ENCODE measurements at places on chromosomes 16 and 17.

GRCh38 chr17:48110761-48111160, 3.2 kb downstream of the SNX11 start:
- no peak for DNase-seq

DNA sequence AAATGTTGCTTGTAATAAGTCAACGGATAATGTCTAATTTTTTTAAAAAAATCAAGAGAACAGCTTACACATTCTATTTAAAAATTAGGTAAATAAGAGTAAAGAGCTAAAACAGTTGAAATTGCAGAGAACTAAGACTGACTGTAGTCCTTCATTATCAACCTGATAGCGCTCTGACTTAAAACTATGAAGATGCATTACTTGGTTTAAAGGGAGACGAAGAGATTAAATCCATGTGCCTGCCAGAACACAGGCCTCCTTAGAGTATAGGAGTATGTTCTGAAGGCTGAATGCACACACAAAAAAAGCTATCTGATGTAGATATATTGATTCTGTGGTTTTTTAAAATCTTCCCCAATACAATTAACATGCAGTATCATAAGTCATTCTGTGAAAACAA, 28.5 kb downstream of the GLG1 start:
- DNase-seq, result no peak

- DNase-seq, result no peak
Observed at GRCh38 chr17:61451538-61452300, 503 bp upstream of the TBX4 start.

DNA sequence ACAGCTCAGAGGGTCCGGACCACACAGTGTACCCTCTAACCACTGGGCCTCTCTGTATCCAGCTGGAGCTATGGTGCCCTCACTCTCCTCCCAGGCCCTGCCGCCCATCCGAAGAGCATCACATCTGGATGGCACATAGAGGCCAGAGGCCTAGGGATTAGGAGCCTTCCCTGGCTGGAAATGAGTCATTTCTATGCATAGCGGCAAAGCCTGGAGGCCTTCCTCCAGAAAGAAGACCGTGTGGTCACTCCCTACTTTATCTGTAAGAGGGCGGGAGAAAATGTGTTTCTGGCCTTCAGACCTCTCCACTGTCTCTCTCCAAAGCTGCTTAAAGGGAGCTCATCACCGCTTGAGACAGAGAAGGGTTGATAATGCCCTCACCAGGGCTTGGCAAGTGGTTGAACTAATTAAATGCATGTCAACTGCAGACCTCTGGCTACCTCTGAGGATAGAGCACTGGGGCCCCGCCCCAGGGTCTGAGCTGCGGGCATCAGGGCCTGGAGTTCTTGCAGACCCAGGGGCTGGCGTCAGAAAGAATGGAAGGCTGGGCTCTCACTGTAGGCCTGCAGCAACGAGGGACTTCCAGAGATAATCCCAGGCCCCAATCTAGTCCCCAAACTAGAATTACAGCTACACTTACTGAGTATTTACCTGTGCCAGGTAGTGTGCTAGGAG, 122.2 kb downstream of the IRX5 start:
- DNase-seq, result no peak

GRCh38 chr17:41773190-41773588, 13.3 kb downstream of the JUP start:
- DNase-seq, result no peak

GRCh38 chr16:55039042-55039441, 108.4 kb downstream of the IRX5 start:
- DNase-seq, result no peak

- DNase-seq, result no peak
Observed at GRCh38 chr17:21467196-21467595, 91.0 kb downstream of the KCNJ12 start.

DNA sequence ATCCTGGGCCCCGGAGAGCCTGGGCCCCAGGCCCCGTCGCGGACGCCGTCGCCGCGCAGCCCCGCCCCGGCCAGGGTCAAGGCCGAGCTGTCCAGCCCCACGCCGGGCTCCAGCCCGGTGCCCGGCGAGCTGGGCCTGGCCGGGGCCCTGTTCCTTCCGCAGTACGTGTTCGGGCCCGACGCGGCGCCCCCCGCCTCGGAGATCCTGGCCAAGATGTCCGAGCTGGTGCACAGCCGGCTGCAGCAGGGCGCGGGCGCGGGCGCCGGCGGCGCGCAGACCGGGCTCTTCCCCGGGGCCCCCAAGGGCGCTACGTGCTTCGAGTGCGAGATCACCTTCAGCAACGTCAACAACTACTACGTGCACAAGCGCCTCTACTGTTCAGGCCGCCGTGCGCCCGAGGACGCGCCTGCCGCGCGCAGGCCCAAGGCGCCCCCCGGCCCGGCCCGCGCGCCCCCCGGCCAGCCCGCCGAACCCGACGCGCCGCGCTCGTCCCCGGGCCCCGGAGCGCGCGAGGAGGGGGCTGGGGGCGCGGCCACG, 36.8 kb upstream of the ZC3H18 start:
- no peak for DNase-seq

DNA sequence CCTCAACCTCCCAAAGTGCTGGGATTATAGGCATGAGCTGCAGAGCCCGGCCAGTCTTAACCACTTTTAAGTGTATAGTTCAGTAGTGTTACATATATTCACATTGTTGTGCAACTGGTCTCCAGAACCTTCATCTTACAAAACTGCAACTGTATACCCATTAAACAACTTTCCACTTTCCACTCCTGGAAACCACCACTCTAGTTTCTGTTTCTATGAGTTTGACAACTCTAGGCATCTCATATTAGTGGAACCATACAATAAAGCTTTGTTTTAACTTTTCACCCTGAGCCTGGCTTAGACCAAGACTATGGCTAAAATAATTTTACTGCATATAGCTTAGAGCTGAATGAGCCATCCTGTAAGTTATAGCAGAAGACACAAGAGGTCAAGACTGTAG, 108.0 kb upstream of the GOT2 start:
- no peak for DNase-seq

DNA sequence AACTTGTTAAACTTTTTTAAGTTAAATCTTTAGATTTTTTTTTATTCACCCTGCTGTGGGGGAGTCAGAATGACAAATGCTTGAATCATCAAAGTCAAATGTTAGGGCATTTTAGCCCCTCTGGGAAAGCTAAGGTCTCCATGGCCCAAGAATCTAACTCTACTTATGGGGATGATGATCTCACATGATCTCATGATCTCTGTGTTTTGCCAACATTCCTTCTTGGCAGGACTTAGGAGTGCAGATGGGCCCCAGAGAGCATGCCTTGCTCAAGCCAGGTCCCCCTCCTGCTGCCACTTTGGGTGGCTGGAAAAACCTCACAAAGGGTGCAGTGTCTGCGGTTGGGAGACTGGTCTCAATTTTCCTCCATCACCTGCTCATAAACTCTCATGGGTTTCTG, 108.6 kb downstream of the PRKCB start:
- DNase-seq, result no peak

DNA sequence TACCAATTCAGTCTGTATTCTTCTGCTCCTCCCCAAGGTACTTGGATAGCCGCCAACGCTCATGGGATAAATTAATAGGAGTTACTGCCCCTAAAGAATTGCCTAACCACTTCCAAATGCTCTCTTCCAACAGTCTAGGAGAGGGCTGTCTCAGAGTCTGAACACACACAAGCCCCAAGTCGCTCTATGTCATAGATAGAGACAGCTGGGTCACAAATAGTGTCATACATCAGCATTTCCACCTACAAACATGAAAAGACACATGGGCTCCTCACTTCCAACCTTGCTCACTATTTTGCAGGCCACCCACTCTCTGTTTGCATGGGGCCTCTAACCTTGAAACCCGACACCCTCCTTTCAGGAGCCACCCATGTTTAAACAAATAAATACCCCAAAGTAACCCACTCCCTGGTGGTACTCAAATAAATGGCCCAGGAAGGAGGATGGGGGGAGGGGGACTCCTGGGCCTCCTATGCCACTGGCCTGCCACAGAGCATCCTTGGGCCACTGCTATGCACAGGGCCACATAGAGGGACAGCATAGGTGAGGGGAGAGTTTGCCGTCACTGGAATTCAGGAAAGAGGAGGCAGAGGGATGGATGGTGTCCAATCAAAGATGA, 265.9 kb downstream of the SOX9 start:
- peak; percentile 67 for DNase-seq

Measured in COR-L47 (cell line).